Lung microvascular endothelial cell (primary cell): ENCODE measurements at places on chromosomes 16 and 17. TPM values are rescaled to one million over a fixed set of nuclear protein-coding genes. Genes with fewer than 3 reads are reported as not detected.

MYH8 gene
- total RNA-seq: not detected in 2 replicates

OR3A3 gene
- not detected in 2 replicates for total RNA-seq

CDH1 gene
- not detected in 2 replicates for total RNA-seq

MYCBPAP gene
- under 0.01 and 0.20 TPM in 2 replicates for total RNA-seq

LRRC37A3 gene
- total RNA-seq: 4.1 and 8.3 TPM in 2 replicates

SSTR5 gene
- 0.20 and 0.22 TPM in 2 replicates for total RNA-seq

GDPD1 gene
- total RNA-seq: 0.79 and 1.1 TPM in 2 replicates

LPO gene
- not detected in 2 replicates for total RNA-seq

ARL17B gene
- 2.0 and 2.4 TPM in 2 replicates for total RNA-seq

- DNase-seq: no peak
Observed at GRCh38 chr17:69373069-69373468, 41.4 kb upstream of the MAP2K6 start.

GRCh38 chr17:4631836-4632580 is 9.5 kb downstream of the ALOX15 start:
- DNase-seq: no peak

GRCh38 chr16:31439519-31439918 is 3.1 kb downstream of the ZNF843 start:
- DNase-seq: no peak

- DNase-seq: no peak
Observed at GRCh38 chr16:58462499-58462996, 37.4 kb upstream of the NDRG4 start.

GRCh38 chr17:79023886-79024771 is at the start of gene C1QTNF1:
Gene C1QTNF1, plus strand, starts transcription at chr17:79024169. Its CDS starts 19,800 bp downstream, at chr17:79043969.
- DNase-seq: peak; percentile 37

GRCh38 chr17:80930335-80931279 is 61.0 kb upstream of the CHMP6 start:
- DNase-seq: no peak

DNA sequence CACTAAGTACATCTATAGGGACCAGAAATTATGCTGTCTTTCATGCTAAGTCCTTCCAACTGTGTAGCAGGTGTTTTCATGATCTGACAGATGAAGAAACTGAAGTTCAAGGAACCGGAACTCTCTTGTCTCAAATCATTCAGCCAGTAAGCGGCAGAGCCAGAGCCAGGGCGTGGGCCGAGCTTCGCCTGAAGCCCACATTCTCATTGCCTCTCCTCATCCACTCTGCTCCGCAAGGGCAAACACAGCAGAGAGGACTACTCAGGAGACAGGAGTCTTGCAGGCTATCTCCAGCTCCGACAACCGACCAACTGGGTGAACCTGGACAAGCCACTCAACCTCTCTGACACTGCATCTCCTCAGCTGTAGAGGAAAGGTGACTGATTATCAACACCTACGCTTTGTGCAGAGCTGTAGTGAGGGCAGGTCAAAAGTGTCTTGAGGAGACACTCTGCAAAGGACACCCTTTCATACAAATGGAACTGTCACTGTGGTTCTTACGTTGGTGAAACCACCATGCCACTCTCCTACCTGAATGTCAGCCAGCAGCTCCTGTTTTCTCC is 72.9 kb downstream of the CYTH1 start:
- no peak for DNase-seq

GRCh38 chr17:1143573-1143972 is 36.2 kb downstream of the ABR start:
- no peak for DNase-seq

GRCh38 chr16:89233678-89234490 is 16.4 kb downstream of the ZNF778 start:
- DNase-seq: no peak

DNA sequence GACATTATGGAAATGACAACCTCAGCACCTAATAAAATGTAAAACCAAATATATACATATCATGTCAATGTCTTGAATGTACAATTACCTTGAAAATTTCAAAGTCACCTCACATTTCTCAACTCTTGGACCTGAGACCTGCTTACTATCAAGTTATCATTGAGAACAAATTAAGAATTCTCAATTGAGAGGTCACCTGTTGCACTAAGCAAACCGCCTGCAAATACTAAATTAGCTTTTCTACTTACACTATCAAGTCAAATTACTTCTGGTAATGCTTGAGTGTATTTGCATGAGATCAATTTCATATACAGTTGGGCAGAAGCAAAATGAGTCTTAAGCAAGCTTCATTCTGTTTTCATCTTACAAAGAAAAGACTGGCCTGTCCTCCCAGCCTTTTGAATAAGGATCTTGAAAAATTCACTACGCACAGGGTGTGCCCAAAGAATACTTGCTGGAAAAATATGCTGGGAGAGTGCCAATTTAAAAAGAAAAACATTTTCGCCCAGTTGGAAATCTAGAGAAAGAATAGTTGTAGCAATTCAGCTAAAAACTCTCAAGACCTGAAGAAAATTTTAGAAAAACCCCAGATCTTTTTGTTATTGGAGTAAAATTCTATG is 35.7 kb downstream of the KANSL1 start:
- peak; percentile 18 for DNase-seq

DNA sequence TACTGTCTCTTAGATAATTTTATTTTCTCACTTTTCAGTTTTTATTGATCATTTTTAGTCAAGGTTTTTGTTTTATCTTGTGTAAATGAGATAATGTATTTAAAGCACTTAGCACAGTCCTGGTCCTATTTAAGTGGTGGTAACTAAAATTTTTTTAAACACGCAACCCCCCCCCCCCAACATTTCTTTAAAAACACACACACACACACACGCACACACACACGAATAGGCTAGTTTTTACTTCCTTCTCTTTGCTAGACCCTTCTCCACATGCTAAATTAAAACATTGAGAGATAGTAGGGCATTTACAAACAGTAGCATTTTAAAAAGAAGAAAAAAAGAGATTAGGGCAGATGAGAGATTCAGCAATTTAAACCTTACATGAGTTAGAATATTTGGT is 5.0 kb downstream of the NFATC3 start:
- no peak for DNase-seq

DNA sequence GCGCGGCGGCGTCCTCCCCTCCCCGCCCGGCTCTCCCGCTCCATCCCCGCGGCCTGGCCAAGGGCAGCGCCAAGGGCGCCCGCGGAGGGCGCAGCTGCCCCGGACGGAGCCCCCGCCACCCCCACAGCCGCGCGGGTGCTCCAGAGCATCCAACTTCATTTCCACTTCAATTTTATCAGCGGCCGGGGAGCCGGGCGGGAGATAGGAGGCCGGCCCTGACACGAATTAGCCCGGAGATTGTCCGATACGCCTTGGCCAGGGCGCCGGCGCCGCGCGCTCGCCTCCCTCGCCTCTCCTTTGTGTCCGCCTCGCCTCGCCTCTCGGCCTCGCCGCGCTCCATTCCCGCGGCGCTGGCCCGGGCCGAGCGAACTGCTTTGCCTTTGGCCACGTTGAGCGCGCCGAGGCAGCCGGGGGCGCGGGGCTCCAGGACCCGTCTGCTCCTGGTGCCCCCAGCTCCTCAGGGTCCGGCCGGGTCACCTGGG is 129.1 kb upstream of the LHX1 start:
- DNase-seq: peak; percentile 28

- DNase-seq: peak; percentile 44
Observed at GRCh38 chr17:36183001-36183971, 6.8 kb upstream of the TBC1D3B start.

DNA sequence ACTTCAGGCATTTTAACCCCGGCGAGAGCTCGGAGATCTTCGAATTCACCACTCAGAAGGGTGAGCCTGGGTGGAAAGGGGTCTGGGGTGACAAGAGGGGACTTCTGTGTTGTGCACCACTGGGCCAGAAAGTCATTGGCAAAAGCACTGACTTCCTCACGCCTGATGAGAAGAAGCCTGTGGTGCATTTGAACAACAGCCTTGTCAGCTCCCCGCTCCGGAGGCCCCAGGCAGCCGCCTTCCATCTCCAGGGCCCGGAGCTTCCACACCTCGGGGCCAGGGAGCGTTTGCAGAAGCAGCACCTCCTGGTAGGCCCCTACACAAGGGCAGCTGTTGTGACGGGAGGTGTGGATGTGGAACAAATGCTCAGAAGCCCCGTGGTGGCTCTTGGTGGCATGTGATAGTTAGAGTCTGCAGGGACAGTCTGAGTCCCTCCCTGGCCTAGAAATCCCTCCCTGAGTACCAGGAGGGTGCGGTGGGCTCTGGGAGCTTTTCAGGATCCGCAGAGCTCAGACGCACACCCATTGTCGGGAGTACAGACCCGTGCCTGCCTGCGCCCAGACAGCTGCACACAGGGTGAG is 9.7 kb downstream of the CACNG1 start:
- DNase-seq: no peak

- peak; percentile 88 for DNase-seq
Observed at GRCh38 chr16:67277294-67277998, 1.9 kb upstream of the PLEKHG4 start.
